ENCODE measurements at places on chromosomes 2 and 18.

DNA sequence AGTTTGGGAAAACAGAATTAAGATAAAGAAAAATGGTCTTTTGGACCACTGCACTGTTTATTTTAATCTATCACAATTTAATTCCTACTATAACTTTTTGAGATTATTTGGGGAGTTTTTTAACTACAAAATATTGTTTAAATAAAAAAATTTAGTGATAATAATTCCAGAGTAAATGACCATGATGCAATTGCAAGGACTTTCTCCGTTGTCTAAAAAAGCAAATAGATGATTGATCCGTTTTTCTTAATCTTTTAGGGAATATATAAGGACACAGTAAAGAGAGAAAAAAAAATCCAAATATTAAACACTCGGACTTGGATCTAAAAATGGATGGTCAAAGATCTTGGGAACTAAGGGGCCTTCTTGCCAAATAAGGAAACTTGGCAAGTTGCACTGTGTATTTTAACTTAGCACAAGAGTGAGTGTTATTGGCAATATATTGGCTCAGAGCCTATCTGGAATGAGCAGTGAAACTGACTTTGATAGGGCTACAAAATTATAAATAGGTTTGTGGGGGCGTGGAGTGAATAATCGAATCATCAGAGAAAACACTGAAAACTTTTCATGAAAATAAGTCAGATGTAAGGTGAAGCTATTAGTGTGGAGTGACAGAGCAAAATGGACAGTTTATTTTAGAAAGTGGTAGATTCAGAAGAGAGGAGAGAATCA, 2.0 kb downstream of the MAP3K20 start:
- DNase-seq: no peak

DNA sequence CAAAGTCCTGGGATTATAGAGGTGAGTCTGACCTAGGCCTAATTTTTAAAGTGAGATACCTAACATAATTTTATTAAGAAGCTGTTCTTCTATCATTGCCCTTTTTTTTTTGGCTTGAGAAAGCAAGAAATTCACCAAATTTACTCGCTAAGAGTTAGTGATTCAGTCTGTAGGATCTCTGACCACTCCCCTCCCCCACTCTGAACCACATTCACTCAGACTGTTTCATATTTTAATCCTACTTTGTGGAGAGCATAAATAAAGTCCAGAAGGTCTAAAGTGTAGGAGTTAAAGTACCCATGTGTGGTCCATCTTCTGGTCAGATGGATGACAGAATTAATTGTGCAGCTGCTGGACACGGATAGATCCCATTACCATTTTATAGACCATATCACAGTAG, 115.8 kb upstream of the MGAT5 start:
- DNase-seq: no peak

DNA sequence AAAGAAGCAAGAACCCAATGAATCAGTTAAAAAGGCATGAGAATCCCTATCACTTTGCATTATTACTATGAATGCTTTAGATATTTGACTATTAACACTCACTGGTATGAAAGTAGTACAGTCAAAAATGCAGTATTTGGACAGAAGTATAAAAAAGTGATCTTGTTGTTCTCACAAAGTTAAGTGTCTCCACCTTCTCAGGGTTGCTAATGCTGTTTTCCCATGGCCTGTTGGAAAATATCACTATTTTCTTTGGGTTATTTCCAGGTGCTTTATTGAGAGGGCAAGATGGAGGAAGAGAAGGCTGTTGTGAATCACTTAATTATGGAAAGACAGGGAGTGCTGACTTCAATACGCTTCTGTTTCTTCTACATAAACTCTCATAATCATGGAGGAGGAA, 13.6 kb upstream of the CREB1 start:
- no peak for DNase-seq

DNA sequence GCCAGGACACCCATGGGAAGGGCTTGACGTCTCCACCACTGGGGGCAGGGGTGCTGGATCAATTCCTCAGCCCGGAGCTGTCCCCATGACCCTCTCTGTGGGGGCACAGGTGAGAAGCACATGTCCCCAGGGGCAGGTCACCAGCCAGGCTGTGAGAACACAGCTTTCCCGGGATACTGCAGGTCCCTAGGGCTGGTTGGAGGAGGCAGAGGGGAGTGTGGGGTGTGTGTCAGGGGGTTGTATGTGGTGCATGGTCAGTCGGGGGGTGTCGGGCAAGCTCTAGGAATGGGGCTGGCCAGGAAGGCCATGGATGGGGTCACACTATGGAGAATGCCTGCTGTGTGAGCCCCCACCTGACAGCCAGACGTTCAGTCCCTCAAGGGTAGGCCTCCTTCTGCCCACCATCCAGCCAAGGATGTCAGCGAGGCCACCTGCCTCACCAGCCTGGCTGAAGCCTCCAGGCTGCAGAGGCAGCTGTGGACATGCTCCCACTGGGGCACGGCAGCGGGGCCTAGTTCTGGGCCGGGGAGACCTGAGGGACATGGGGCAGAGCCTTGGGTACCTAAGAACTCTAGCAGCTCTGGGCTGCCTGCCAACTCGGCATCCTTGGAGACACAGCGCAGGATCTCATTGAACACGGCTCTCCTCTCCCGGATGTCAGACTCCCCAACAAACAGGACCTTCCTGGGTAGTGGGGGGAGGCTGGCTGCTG, 10.3 kb downstream of the HS1BP3 start:
- no peak for DNase-seq

DNA sequence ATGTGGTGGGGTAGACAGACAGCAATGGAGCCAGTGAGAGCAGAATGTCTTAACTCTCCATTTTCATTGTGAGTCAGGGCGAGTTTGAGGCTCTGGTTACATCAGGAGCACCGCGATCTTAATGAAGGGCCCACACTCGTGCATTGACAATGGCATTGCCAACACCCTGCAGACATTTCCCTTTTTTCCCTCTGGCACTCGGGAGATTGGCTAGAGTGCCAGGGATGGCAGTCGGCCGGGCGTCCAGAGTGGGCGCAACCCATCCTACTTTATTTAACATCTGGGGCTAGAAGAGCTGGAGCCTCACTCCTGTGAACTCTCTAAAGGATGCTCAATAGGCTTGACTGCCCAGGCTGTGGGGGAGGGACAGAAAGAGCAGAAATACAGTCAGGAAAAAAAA, 9.7 kb downstream of the PROKR1 start:
- DNase-seq: no peak

GRCh38 chr2:133166031-133166430, 402.2 kb downstream of the NCKAP5 start:
- DNase-seq: no peak

GRCh38 chr2:157364257-157364974, 38.8 kb upstream of the ERMN start:
- no peak for DNase-seq

DNA sequence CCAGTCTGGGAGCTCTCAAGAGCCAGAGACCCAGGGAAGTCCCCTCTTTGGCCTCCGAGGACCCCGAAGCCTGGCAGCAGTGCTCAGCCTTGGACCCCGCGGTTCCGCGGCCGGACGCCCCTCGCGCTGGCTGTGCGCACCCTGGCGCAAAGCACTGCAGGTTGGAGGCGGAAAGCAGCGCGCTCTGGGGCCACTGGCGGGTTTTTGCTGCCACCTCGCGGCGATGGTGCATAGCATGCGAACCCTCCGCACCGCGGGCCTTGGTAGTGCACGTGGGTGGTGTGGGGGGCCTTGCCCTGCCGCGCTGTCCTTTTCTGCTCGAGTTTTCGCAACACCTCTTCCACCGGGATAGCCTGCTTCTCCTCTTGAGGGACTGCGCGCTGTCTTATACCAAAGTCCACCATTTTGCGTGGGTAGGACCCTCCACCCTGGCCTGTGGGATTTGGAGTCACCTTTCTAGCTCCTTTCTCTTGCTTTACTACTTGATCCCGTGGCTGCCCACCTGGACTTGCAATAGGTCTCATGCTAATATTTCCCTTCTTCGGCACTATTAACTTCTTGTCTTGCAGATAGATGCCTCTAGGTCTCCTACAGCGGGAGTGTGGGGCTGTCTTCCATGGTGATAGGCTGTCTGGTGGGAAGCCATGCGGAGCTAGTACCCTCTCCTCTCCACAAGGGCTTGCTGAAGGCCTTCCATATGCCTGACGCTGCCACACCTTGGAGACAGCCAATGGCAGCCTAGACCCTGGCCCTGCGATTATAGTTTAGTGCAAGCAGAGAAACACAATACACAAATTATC, 14.3 kb downstream of the SIX3 start:
- peak; percentile 49 for DNase-seq

DNA sequence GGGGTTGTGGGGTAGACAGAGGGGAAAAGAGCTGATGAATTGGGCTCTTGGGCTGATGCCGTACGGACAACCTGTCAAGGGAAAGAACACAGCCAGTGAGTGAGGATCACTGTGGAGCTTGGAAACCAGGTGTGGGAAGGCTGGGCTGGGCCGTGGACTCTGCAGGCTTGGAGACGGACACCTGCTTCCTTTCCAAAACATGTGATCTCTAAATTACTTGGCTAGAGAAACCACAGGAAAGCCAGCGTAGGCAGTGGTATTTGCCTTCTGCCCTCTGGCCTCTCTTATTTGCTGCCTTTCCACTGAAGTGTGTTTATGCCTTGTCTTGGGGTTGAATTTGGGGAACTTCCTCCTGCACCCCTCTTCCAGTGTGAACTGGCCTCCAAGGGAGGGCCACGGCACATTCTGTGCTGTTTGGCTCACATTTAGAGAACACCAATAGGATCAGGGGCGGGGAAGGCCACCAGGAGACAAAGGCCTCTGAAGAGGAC, 267.7 kb downstream of the PRKCE start:
- DNase-seq: peak; percentile 76

- DNase-seq: no peak
These were observed 363.0 kb downstream of the SS18 start for GRCh38 chr18:25727281-25727985.

DNA sequence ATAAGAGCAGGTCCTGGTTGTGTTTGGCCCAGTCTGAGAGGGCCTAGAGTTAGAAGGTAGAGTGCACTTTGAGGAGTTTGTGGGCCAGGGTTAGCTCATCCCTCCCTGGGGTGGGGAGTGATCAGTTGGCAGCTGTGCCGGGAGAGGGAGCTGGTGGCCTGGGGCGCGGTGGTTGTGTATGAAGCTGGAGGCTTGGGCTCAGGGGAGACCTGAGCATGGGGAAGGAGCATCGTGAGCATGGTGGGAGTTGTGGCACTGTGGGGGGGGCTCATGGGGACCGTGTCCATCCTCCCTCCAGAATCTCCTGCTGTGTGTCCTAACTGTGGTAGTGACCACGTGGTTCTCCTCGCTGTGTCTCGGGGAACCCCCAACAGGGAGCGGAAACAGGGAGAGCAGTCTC, 13.6 kb downstream of the STK11IP start:
- no peak for DNase-seq

DNA sequence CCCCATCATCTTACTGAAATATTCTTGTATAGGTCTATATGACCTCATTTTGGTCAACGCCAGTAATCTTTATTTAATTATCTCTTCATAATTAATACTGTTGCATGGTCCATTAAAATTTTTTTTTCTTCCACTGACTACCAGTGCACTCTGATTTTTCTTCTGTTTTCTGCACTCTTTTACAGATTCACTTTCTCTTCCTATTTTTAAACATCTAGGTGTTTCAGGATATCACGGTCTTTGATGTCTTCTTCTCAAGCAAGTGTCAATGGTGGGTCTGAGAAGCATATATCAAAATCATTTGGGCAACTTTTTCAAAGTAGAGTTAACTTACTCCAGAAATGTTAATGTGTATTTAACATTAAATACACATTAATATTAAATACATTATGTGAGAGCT, 51.4 kb downstream of the CCDC141 start:
- no peak for DNase-seq

GRCh38 chr2:2795438-2796091, 464.5 kb upstream of the MYT1L start:
- DNase-seq: no peak

- no peak for DNase-seq
These were observed 86.2 kb downstream of the COPS8 start for GRCh38 chr2:237171881-237172280.

GRCh38 chr2:7867867-7868266, 814.0 kb upstream of the ID2 start:
- no peak for DNase-seq

DNA sequence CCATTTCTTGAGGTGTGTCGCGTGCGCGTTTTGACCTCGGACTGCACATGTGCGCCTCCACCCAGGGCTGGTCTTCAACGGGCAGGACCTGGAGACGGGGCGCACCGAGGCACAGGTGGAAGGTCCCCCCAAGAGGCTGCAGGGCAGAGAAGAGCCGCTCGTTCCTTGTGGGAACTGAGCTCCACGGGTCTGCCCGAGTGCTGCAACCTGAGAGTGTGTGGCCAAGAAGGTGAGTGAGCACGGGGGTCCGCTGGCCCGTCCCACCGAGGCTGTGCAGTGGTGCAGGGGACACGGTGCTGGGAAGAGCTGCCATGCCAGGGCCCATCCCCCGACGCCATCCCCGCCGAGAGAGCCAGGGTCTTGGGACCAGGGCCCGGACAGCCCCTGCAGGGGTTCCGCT, 268.3 kb downstream of the GALR1 start:
- no peak for DNase-seq

DNA sequence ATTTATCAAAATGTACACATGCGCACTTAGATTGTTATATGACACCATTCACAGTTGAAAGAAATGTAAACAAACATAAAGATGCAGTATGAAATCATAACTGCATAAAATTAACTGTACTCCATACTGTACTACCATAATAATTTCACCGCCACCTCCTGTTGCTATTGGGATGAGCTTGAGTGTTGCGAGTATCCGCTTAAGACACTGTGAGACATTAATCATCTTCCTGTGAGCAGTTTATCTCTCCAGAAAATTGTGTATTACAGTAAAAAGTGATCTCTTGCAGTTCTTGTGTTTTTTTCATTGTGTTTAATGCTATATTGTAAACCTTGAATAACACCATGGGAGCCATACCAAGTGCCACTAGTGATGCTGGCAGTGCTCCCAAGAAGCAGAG, 46.1 kb downstream of the OLA1 start:
- no peak for DNase-seq

- DNase-seq: no peak
These were observed 30.0 kb upstream of the ATG16L1 start for GRCh38 chr2:233221378-233222063.

GRCh38 chr2:129882476-129882875, 97.0 kb upstream of the RAB6C start:
- DNase-seq: no peak

DNA sequence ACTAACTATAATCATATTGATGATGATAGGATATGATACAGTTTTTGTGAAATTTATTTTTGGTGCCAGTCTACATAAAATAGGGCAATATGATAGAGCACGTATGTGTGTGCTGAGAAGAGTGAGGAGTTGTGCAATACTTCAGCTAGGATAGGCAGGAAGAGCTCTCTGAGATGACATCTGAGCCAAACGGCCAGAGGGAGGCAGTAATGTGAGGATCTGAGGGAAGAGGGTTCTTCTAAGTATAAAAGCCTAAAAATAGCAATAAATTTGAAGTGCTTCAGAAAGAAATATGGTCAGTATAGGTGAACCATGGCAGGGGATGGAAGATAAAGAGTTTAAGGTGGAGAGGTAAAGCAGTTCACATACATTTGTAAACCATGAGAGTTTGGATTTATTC, 102.5 kb downstream of the OLA1 start:
- DNase-seq: no peak

DNA sequence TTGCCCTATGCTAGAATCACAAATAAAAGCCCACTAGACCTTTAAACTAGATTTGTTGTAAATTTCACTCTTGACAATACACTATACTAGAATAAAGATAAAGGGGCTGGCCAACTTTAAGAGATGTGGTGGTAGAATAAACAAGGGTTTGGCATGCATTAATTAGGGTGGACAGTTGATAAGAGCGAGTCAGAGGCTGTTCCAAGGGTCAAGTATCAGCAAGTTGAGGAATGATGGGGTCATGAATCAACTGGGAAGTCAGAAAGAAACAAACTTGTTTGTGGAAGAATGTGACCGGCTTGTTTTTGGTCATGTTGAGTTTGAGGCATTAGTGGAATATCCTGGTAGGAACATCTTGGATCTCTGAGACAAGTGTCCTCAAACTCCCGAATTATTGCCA, 398.3 kb upstream of the TNP1 start:
- DNase-seq: no peak

Data from SHP77 treated with DMSO at 0.1 percent for 48 hours (cell line).